ENCODE measurements at places on chromosomes 12 and 14. TPM values are rescaled to one million over a fixed set of nuclear protein-coding genes. Genes with fewer than 3 reads are reported as not detected.

The PLA2G1B gene
- total RNA-seq = 0.31 TPM

The SUSD6 gene
- 63.2 TPM for total RNA-seq

The PTPRB gene
- total RNA-seq = 0.21 TPM

The OTOGL gene
- not detected for total RNA-seq

The APOF gene
- not detected for total RNA-seq

The OTX2 gene
- total RNA-seq = not detected

The PLEKHG7 gene
- total RNA-seq = 0.42 TPM

The FGF6 gene
- total RNA-seq = not detected

The OTUB2 gene
- 0.10 TPM for total RNA-seq

The SERPINA12 gene
- total RNA-seq = not detected

The CCDC197 gene
- not detected for total RNA-seq

The TBC1D30 gene
- 2.4 TPM for total RNA-seq

The PLCZ1 gene
- total RNA-seq = not detected

The TAC3 gene
- total RNA-seq = not detected

The TEX52 gene
- total RNA-seq = not detected

The DAO gene
- total RNA-seq = not detected

The RERGL gene
- not detected for total RNA-seq

The KRT77 gene
- total RNA-seq = not detected

The LRRC10 gene
- not detected for total RNA-seq

The MORN3 gene
- total RNA-seq = 3.6 TPM

The ANO2 gene
- total RNA-seq = 0.31 TPM

The RFLNA gene
- 0.10 TPM for total RNA-seq

The MYO1A gene
- total RNA-seq = 0.31 TPM

The PLEK2 gene
- total RNA-seq = 3.9 TPM

The CLEC4A gene
- total RNA-seq = 31.3 TPM

The ACACB gene
- 6.4 TPM for total RNA-seq

The ZNF891 gene
- total RNA-seq = 2.5 TPM

The OXA1L gene
- 128 TPM for total RNA-seq

The KLRC2 gene
- 3.6 TPM for total RNA-seq

The OR10P1 gene
- total RNA-seq = not detected

The NRIP2 gene
- not detected for total RNA-seq

The MEG3 gene
- total RNA-seq = 1.7 TPM

The RPL36AL gene
- total RNA-seq = 324 TPM

The FGF23 gene
- total RNA-seq = not detected

The HHIPL1 gene
- not detected for total RNA-seq

The LGMN gene
- total RNA-seq = 8.4 TPM

The OR4E2 gene
- total RNA-seq = not detected

The ANKRD33 gene
- total RNA-seq = 0.10 TPM

The TBX3 gene
- 0.10 TPM for total RNA-seq

The NRL gene
- total RNA-seq = 1.2 TPM
